SK-N-SH (cell line): ENCODE measurements at places on chromosomes 12 and 14.
A peak's percentile ranks its signal among the peaks of the same experiment; 100 is the strongest.

- no peak for DNase-seq
These were observed 46.9 kb downstream of the ACTN1 start for GRCh38 chr14:68932231-68932630.

GRCh38 chr12:84480803-84481202, 431.8 kb downstream of the SLC6A15 start:
- no peak for DNase-seq

GRCh38 chr14:28771168-28771567, 4.6 kb downstream of the FOXG1 start:
- DNase-seq = no peak

- peak; percentile 66 for DNase-seq
These were observed 1.3 kb downstream of the RASSF3 start for GRCh38 chr12:64611341-64612284.

DNA sequence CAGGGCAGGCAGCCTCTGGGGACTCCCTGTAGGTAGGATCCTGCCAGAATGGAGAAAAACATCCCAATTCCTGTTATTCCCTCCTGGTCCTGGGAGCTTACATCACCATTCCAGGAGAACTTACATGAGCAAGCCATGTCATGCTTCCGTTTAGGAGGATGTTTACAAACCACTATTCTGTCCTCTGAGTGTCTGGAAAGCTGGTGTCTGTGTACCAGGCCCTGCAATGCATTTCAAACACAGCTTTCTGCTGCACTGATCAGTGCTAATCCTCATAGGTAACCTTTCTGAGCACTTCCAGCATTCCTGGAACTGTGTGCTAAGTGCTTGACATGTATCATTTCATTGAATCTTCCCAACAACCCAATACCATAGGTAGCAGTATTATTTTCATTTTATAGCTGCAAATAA, 19.8 kb upstream of the MAP1LC3B2 start:
- DNase-seq = no peak

DNA sequence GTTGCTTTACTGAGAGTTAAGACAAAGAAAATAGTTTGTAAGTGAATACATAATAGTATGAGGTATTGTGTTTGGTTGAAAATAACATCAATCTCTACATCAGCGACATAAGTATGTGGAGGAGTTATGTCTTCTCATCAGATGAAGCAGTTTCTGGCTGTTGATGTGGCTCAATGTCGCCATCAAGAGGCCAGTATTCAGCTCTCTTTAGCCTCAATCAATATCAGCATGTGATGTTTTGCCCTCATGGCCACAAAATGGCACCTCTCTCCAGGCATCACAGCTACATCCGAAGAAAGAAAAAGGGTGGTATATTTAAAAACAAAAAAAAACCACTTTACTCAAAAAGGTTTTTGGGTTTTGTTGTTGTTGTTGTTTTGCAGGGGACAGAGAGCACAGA, 302.3 kb upstream of the TMEM132C start:
- no peak for DNase-seq

GRCh38 chr14:35374263-35374712, 30.3 kb downstream of the NFKBIA start:
- no peak for DNase-seq

GRCh38 chr14:31229009-31229408, 21.4 kb upstream of the HECTD1 start:
- no peak for DNase-seq

- no peak for DNase-seq
These were observed 110.6 kb downstream of the ANO6 start for GRCh38 chr12:45326358-45326975.

GRCh38 chr12:40106655-40107054, 774 bp upstream of the SLC2A13 start:
- no peak for DNase-seq

- DNase-seq = no peak
These were observed 13.2 kb upstream of the APOF start for GRCh38 chr12:56375598-56376434.

DNA sequence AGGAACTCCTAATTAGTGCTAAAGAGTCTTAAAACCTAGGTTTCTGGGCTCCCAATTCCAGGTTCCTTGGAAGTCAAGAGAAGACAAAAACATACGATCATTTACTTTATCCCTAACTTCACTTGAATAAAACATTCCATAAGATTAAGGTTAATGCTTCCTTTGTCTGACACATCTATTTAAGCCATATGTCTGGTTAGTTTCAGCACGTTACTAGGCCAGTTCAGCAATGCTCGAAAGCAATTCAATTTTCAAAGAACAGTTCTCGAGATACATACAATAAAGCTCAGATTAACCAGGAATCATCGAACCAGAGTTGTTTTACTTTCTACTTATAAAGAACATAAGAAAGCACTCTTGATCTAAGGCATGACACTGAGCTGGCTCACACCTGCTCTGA, 68.0 kb upstream of the POC1B start:
- DNase-seq = no peak

DNA sequence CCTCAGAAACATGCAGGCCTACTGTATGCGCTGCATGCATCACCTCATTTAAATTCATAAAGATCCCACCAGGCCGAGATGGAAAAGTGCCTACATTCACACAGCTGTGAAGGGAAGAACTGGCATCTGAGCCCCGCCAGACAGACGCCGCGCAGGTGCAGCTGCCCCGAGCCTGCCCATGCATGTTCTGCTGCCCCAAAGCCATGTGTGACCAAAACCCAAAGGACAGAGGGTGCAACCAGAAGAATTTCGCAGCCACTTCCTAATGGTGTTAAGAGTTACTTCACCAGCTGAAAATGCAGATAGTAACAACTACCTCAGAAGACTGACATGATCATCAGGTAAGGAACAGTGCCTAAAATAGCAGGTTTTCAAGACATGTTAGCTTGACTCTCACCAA, 13.5 kb upstream of the KRT8 start:
- DNase-seq = no peak

DNA sequence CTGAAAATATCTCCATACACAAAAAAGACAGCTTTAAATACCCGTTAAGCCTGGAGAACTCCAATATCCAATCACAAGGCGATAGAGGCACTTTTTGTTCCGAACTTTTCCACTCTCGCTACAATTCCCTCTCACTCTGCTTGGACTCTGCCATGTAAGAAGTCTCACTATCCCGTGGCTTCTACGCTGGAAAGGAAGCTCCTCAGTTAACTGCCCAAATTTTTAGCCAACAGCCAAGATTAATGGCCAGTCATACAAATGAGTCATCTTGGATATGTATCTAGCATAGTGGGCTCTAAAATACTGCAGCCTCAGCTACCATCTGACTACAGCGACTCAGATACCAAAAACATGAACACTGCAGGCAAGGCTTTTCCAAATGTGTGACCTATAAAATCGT, 45.5 kb upstream of the RERGL start:
- DNase-seq = no peak

DNA sequence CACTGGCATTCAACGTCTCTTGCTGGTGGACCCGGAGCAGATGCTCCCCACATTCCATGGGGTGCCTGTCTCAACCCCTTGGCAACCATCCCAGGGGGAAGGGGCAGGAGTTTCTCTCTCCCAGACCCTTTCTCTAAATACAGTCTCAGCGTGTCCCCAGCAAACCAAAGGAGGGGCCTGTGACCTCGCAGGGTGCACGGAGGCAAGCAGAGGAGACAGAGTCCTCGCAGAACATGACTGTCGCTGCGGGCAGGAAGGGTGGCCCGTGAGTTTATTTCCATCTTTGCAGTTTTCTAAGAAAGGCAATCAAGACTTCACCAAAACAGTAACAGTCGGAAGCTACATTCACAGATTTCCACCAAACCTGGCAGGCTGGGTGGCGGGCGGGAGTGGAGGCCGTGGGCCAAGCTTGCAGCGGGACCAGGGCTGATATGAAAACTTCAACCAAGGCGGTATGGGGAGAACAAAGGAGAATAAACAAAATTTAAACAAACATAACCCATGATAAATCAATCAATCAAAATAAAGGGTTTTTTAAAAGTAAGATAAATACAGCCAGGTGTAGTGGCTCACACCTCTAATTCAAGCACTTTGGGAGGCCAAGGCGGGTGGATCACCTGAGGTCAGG, 18.6 kb downstream of the BRF1 start:
- DNase-seq = no peak

DNA sequence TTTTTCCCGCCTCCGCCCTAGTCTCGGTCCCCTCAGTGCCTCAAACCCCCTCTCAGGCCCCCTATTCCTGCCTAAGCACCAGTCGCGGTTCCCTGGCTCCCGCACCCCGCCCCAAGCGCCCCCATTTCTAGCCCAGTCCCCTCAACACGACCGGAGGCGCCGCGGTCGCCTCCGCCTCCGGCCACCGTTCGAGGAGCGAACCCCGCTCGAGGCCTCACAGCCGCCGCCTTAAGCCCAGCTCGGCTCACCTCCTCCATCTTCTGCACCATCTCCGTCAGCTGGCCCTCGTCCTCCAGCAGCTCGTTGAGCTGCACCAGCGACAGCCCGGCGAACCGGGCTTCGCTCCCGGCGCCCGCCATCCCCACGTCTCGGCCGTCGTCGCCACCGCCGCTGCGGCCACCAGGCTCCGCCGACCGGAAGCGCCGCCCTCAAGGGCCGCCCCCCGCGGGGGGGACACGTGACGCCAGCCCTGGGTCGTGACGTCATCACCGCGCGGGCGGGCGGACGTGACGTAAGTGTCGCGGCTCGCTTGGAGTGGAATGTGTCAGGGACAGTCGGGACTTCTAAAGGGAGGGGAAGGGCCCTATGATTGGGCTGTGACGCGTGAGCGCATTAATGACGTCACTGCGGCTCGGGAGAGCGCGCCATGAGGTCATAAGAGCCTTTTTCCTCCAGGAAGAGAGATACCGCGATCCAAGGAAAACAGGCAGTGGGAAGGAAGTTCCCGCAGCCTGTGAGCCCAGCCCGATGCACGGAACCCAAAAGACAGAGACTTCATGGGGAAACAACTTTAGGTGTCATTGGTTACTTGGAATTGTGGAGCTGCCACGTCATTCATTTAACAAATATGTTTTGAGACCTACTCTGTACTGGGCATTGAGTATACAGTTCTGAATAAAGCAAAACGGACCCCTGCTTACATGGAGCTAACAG, at the start of gene VPS37B:
Gene VPS37B (minus strand): TSS at position 421 of the 933 bp plus-strand sequence. CDS start 62 bp downstream, at position 359.
- DNase-seq = peak; percentile 99

DNA sequence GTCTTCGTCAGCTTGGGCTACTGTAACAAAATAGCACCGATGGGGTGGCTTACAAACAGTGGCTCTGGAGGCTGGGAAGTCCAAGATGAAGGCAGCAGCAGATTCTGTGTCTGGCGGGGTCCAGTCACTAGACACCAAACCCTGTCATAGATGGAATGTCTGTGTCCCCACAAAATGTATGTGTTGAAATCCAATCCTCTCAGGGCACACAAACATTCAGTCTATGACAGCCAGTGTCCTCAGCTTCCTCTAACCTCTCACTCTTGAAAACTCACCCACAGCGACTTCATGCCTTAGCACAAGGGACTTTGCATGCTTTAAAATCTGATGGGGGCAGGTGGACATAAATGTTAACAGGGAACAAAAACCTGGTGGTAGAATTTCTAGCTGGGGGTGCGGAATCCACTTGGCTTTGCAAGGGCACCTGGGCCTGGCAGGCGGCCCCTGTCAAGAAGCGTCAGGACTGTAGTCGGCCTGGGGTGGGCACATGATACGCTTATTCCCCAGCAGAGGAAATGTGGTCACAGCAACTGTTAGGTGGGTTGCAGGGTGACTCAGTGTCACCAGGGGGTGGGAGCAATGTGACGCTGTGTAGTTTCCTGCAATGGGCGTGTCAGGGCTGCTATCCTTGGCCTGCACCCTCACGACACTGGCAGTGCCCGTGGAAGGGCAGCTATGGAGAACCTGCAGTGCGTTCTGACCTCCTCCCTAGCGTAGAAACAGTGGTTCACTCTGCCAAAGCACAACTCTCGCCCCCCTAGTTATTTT, 17.7 kb downstream of the RIN3 start:
- no peak for DNase-seq

DNA sequence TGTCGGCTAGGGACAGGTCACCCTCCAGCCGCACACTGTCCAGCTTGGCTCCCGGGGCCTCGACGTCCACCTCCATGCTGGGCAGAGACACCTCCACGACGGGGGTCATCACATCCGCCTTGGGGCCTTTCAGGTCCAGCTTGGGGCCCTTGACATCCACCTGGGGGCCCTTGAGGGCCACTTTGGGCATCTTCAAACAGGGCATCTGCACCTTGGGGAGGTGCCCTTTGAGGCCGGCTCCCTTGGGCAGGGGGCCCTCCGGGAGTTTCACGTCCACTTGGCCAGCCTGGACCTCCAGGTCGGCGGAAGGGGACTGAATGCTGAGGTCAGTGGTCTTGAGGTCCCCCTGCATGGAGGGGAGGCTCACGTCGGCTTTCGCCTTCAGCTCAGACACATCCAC, 17.9 kb downstream of the PLD4 start:
- DNase-seq = no peak
